ENCODE measurements at places on chromosomes 12 and 14.

DNA sequence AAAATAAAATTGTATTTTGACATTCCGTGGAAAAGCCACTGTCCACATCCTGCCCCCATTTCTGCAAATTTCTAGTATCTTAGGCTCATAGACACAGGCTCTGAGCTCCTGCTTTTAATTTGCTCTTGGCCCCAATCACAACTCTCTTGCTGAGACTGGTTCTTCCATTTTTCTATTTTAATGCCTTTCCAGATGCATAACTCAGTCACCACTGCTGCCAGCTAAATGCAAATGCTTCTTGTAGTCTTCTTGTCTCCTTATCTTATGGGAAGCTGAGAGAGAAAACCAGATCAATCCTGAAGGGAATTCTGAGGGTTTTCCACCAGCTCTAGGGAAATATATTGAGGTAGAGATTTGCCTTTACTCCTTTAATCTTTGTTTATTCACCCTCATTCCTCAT is 149.0 kb downstream of the DHRS2 start:
- no peak for DNase-seq

DNA sequence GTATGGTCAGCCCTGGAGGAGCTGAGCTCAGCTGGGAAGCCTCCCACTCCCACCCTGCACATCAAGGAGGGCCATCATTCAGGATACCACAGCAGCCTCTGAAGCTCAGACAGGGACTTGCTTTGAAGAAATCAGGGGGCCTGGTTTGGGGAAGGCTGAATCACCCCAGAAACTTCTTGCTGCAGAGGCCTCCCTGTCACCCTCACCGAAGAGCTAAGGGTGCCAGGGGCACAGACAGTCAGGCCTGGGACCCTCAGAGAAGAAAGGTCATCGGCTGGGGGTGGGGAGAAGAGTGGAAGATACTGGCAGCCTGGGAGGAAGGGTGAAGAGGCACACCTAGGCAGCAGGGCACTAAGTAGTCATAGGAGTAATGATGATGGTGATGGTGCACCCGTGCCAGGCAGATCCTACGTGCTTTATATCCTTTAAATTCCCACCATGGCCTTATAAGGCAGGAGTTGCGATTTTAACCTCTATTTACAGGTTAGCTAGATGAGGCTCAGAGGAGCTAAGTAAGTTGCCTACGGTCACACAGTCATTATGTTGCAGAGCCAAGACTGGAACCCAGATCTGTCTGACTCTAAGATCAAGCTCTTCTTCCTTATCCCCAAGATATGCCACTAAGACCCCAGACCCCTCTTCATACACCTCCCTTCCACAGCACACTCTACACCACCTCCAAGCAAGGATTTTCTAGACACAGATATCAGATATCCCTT is 28.5 kb upstream of the PNMA1 start:
- DNase-seq = no peak

DNA sequence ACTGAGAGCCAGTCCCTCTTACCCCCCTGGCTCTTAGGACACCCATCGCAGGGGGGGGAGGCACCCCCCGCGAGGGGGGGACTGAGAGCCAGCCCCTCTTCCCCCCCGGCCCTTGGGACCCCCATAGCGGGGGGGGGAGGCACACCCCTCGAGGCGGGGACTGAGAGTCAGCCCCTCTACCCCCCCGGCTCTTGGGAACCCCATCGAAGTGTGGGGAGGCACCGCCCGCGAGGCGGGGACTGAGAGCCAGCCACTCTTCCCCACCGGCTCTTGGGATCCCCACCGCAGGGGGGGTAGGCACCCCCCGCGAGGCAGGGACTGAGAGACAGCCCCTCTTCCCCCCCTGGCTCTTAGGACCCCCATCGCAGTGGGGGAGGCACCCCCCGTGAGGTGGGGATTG is 48.8 kb downstream of the DDX11 start:
- DNase-seq = no peak

- DNase-seq = no peak
Measured at GRCh38 chr12:124743479-124744272, 120.0 kb downstream of the SCARB1 start.

DNA sequence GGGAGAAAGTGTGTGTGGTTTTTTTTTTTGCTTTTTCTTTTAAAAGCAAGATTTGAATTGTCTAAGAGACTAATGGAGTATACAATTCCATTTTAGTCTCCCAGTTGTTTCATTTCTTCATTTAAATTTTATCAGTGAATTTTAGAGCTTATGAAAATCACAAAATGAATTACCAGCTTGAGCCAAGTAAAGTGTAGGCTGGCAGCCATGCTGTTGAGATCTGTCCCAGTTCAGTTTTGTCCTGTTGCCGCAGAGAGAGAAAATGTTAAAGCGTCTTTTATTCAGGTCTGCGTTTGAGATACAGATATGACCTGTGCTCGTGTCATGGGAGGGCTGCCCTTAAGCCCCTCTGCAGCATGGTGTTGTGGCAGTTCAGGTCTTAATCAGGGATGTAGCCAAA is 256.5 kb downstream of the IPO8 start:
- no peak for DNase-seq

- DNase-seq = no peak
Measured at GRCh38 chr14:42428996-42429395, 822.3 kb downstream of the LRFN5 start.

- DNase-seq = no peak
Measured at GRCh38 chr14:64515053-64515452, 10.5 kb downstream of the ZBTB1 start.

DNA sequence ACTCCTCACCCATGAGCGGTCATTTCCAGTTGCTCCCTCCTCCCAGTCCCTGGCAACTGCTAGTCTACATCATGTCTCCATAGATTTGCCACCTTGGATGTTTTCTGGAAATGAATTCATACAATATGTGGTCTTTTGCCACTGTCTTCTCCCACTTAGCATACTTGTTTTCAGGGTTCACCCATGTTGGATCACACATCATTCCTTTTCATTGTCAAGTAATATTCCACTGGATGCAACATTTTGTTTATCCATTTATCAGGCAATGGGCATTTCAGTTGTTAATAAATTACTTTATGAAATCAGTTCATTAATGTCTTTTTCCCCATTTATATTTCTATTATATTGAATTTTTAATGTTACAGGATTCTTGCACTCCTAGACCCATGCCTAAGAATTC is 64.3 kb downstream of the EML1 start:
- no peak for DNase-seq

GRCh38 chr12:101089271-101089670 is 120.8 kb downstream of the SLC5A8 start:
- DNase-seq = no peak

DNA sequence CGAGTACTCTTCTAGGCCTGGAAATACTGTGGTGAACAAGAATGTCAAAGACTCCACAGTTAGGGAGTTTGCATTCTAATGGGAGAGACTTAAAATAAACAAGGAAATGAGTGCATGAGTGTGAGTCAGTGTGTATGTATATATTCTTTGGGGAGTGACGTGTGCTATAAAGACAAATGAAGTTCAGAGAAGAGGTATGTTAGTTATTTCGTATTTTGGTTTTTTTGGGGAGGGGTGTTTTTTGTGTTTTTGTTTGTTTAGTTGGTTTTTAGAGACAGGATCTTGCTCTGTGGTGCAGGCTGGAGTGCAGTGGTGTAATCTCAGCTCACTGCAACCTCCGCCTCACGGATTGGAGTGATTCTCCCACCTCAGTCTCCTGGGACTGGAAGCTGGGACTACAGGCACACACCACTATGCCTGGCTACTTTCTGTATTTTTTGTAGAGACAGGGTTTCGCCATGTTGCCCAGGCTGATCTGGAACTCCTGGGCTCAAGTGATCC is 74.3 kb downstream of the SRGAP1 start:
- DNase-seq = no peak

GRCh38 chr14:95569440-95569839 is 34.6 kb downstream of the GLRX5 start:
- DNase-seq = no peak

DNA sequence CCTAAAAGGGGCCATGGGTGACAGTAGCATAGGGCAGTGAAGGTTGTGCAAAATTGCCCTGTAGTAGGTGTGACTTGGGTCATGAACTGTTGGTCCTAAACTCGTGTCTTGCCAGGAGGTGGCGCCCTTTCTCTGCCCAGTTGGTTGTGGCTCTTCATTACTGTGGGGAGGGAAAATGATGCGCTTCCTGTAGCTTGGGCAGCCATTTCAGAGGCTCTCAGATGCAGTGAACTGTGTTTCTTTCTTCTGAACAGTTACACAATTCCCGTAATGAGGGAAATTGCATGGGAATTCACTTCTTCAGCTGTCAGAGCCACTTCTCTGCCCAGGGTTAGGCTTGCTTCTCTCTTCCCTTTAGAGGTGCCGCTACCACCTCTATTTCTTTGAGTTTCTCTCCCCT is 148.1 kb upstream of the NRXN3 start:
- peak; percentile 87 for DNase-seq

GRCh38 chr14:99529899-99530298 is 48.7 kb downstream of the CCNK start:
- no peak for DNase-seq

DNA sequence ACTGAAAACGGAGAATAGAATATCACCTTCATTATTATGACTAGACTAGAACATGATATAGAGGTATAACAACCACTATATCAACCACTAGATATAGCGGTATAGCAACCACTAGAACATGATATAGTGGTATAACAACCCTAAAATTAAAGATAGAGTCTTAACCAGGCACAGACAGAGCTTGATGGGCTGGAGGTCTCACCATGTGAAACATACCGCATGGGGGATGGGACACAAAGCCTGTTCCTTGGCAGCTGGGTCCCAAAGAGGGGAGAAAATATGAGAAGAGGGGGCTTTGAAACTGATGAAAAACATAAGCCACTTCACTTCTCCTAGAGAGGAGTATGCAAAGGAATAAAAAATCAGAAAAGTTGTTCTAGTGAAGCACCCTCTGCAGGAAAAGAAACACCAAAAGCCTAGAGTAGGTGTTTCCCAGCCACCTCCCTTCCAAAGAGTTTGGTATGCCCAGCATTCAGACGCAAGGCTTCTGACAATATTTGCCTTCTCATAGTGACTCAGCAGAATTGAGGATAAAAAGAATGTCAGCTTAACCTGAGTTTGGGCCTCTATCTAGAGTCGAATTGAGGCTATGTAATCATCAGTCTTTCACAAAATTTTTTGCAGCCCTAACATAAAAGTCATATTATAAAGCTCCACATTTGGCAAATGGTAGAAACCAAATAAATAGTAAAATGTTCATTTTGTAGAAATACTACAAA is 316.4 kb downstream of the NOVA1 start:
- no peak for DNase-seq

DNA sequence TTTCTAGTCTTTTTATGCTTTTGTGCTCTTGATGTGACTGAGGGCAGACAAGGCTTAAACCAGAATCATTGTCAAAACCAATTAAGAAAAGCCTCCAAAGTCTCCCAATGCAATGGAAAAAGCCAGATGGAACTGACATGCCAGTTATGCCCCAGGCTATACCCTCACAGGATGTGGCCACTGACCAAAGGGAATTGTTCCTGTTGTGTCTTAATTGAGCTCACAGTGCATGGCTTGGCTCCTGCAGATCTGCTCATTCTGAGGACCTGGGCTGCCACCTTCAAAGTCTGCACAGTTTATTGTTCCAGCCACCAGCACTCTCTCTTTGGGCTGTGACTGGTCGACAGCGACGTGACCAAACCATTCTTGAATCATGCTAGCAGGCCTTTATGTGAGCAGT is 17.1 kb upstream of the BICD1 start:
- no peak for DNase-seq

DNA sequence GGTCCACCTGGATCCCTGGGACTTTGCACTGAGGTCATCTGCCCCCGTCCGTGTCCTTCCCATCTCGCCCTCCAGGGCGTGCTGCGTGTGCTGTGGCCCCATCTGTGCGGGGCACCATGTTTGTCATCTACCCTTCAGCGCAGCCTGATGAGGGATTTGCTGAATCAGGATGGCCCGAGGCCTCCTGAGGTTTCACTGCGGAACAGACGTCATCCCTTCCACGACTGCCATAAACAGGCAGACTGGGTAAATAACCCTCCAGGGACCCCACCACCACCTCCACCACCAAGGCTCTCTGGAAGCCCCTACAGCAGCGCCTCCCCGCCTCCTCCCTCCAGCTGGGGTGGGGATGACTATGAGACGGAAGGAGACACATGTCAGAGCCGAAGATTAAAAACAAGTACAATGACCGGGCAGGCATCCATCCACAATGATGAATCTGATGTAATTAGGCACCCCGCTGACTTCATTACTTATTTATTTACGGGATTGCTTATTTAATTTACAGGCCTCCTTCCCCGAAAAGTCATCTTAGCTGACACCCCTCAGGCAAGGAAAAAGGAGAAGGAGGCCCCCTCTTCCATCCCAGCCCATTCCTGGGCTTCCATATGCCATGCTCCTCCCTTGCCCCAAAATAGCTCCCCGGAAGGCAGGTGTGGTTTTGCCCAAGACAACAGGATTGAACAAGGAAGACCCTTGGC is 39.4 kb downstream of the NCOR2 start:
- no peak for DNase-seq

DNA sequence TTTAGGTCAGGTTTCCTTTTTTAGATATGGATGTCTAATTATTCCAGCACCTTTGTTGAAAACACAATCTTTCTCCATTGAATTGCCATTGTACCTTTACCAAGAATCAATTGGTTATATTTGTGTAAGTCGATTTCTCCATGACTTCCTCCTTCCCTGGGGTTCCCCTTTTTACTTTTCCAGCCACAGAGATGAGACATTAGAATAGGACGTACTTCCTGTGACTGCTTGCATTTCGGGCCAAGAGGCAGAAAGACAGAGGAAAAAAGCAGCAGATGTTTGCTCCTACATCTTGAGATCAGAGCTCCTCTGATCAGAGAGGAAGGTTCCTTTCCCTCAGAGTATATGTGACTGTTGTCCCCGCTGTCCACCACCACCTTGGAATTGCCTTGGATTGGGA is 453.7 kb upstream of the RGS6 start:
- no peak for DNase-seq

DNA sequence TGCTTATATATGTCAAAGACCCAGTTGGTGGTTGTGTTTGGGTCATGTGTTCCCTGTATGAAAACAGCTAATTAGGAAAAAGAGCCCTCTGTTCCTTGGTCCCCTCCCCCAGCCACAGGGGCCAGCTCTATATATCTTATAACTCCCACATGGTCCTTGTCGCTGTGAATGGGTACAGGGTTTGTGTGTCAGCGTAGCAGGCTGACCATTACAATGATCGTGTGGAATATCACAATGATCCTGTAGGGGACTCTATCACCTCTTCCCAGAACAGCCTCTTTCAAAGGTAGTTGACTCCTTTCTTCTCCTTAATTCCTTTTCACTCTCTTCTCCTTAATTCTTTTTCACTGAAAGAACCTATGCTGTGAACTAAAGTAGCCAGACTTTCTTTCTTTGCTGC is 51.6 kb upstream of the RIC8B start:
- DNase-seq = no peak

GRCh38 chr12:109982210-109982609 is 14.0 kb downstream of the GIT2 start:
- DNase-seq = no peak

Data from activated CD8-positive, alpha-beta memory T cell treated with anti-CD3 and anti-CD28 coated beads, Interleukin-2, amount 50 U/mL, for 48 hours (primary cell).